Stimulated activated CD8-positive, alpha-beta memory T cell treated with anti-CD3 and anti-CD28 coated beads, Interleukin-15, amount 100 ng/mL, for 48 hours (primary cell): ENCODE measurements at places on chromosomes 6 and 20.

- peak; percentile 57 for DNase-seq
These were observed 75.2 kb upstream of the CHD6 start for GRCh38 chr20:41693136-41693979.

GRCh38 chr6:53359843-53360092 lies 11.0 kb upstream of the ELOVL5 start:
- no peak for DNase-seq

- no peak for DNase-seq
These were observed 137.8 kb downstream of the EDN3 start for GRCh38 chr20:59438201-59438600.

GRCh38 chr6:122788208-122788607 lies 850 bp upstream of the SMPDL3A start:
- no peak for DNase-seq

GRCh38 chr20:57683287-57683686 lies 26.5 kb downstream of the PMEPA1 start:
- no peak for DNase-seq

GRCh38 chr6:129504456-129504855 lies 205.5 kb downstream of the ARHGAP18 start:
- no peak for DNase-seq
